ENCODE measurements at places on chromosomes 2 and 18.
A peak's percentile ranks its signal among the peaks of the same experiment; 100 is the strongest.

DNA sequence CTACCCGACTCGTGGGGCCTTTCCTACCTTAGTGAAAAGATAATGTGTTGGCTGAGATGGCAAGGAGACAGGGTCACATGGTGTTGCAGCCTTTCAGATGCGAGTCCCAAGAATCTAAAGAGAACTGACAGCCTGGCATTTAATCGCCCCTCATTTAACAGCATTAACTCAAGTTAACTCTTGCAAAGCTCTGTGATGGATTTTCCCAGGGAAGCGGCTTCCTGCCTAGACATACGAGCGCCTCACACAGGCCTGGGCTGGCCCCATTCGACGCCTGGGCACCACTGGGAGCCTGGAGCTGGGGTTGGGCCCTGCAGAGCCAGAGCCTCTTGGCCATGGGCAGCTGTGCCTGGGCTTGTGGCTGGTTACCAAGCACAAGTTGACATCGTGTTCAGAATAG lies 140.8 kb downstream of the SEPTIN10 start:
- DNase-seq: no peak

DNA sequence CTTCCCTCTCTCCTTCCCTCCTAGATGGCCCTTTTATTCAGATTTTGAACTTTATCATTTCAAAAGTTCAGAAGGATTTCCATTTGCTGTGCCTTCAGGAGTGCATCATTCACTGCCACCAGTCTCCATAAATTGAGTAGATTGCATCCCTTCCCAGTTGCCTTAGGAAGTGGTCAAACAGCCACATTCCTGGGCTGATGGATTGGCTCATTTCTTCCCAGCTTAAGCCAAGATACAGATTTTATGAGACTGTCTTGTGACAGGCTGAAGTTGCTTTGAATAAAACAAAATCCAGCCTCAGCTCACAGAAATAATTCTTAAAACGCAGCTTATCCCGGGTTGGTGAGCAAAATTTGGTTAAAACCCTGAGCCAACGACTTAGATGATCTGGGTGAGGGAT lies 9.8 kb downstream of the NRP2 start:
- DNase-seq: no peak

DNA sequence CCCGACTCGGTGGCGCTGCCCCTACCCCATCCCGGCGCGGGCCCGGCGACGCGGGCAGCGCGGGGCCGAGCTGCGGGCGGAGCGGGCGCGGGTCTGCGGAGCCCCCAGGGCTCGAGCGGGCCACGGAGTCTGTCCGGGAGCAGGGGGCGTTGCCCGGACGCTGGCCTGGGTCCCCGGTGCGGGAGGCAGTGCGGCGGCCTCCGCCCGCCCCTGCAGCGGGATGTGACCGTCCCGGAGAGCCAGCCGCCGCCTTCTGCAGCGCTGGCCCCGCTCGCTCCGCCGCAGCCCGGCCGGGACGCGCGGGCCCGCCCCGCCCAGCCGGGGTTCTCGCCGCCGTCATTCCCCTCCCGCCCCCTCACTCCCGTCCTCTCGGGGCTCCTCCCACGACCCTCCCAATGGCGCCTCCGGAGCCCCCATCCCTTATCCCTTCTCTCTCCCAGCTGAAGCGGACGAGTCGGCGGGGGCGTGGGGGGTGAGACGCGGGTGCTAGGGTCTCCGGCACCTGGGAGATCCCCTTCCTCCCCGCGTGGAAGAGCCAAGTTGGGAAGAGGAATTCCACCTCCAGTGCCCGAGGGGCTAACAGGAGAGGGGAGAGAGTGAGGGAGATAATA lies at the start of gene FNDC4:
Gene FNDC4 (minus strand): TSS at position 257 of the 611 bp plus-strand sequence. CDS start 521 bp downstream, outside the sequence.
- no peak for DNase-seq

- DNase-seq: no peak
These were observed 198.5 kb downstream of the ZNF407 start for GRCh38 chr18:74796211-74796610.

DNA sequence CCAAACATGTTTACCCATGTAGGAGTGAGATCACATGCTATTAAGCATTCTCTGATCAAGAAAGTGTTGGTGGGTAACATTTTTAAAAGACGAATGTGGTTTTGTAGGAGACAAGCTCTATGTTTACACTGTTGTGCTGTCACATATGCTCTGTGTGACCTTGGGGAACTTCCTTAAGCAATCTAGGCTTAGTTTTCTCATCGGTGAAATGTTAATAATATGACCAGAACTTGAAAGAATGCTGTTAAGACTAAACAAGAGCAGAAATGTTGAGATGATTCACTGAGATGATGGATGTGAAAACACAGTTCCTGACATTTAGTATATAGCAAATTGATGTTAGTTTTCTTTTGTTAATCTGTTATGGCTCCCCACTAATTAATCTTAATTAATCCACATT lies 860.9 kb upstream of the CNTNAP5 start:
- DNase-seq: no peak

GRCh38 chr18:23548719-23549118 lies 37.6 kb downstream of the NPC1 start:
- DNase-seq: no peak

DNA sequence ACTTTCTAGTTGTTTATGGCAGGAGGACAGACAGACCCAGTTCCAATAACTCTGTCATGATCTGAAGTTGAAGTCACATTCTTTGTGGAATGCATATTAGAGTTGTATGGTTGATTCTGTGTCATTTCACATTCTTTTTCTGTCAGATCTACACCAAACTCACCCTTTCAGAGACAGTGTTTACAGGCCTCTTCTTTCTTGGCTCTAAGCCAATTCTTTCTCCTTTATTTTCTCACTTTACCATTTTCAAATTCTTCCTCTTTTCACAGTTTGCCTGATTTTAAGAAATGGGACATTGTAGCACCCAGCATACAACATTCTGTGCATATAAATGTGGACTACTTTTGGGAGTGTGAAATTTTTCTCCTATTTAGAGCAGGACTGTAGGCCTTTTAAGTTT lies 103.7 kb downstream of the CCDC85A start:
- no peak for DNase-seq

GRCh38 chr18:54222922-54223567 lies 1.4 kb downstream of the MBD2 start:
- DNase-seq: no peak

DNA sequence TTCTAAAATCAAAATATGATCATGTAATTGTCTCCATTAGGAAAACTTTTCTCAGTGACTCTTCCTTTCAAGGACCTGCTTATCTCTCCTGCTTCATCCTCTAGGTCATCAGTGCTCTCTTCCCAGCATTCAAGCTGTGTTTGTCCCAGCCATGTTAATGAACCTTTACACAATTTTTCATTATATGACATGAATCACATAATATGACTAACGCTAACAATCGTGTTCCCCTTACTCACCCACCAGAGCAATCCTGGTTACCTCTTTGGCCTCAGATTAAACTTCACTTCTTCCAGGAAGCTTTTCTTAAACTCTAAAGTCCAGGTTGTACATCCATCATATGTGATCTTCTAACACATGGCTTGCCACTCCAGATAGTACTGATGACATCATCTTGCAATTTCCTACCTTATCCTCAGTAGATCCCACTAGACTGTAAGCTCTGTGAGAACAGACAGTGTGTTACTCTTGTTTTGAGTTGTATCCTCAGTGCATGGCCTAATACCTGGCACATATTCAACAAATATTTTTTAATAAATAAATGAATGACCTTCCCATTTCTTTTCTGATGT lies 882.9 kb upstream of the ZEB2 start:
- no peak for DNase-seq

DNA sequence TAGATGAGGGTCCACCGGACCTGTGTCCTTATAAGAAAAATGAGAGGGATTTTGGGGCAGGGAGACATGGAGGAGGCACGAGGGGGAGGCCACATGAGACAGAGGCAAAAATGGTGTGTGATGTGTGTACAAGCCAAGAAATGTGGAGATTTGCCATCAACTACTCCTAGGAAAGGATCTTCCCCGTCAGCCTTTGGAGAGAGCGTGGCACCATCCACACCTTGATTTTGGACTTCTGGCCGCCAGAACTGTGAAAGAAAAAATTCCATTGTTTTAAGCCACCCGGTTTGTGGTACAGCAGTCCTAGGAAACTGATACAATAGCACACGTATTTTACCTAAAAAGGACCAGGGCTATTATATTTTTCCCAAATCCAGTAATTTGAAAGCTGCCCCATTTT lies 829.0 kb upstream of the SALL3 start:
- DNase-seq: no peak

DNA sequence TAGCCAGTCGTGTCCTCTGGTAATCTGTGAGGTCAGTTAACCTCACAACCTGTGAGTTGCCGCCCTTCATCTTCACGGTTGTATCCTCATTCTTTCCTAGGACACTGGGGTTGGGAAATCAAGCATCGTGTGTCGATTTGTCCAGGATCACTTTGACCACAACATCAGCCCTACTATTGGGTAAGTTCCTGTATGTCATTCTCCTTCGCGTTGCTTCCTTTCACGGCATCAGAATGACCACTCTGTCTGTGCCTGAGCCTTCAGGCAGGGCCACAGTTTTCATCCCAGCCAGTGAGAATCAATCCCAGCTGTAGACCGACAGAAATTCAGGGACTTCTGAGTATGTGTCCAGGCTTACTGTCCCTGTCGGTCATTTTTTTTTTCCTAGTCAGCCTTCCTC lies 67.1 kb downstream of the RAB31 start:
- peak; percentile 94 for DNase-seq

DNA sequence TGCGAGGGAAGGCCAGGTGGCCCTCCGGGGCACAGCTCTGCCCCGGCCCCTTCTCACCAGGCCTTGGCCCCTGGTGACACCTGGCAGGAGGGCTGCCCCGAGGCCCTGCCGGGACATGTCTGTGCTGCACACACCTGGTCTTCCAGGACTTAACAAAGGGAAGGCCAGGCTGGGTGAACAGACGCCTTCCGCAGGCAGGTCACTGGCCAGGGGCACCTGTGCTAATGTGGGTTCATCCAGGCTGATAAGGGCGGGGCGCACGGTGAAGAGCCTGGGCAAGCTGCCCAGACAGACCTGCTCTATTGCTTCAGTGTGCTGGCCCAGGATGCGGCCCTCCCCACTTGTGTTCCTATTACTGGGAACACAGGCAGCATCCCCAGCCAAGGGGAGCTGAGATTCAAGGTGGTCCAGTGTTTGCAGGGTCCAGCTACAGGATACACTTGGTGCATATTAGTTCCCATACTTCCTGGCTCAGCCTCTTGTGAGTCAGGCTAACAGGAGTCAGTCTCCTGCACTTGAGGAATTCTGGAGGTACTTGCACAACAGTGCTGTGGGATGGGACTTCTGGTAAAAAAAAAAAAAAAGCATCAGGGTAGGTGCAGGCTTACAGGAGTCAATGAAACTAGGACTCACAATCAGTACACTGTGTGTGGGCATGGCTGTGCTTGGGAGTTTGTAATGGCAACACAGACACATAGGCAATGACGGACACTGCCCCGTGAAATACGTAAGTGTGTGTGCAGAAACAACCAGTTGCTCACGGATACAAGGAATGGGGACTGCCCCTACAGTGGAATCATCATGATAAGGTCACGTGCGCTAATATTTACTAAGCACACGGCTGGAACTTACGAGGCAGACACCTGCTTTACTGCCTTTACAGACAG lies 261.4 kb downstream of the TWIST2 start:
- DNase-seq: no peak

- DNase-seq: no peak
These were observed 60.4 kb downstream of the SETBP1 start for GRCh38 chr18:44741085-44741484.

DNA sequence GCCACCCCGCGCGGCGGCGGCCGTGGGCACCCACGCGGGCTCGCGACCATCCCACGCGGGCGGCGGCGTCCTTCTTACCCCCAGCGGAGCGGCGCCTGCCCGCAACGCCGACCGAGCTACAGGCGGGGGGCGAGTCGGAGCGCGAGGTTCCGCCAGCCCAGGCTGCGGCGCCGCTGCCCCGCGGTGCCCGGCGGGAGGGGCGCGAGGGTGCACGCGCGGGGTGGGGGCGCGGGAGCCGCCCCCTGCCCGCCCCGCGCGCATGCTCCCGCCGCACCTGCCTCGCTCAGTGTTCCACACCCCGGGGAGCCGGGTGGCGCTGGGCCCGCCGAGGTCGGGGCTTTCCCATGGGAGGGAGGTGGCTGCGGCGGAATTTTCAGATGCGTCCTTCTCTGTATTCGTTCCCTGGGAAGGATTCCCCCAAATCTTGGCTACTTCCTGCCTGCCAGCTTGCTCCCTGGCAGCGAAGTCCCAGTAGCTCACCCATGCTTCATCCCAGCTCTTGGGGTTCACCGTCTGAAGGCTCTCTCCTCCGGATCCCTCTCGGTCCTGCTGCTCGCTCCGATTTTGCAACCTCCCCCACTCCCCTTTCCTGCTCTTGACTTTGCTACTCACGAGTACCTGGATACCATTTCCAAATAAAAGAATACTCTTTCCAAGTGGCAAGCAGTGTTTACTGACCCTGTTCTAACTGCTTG lies at the start of gene L3MBTL4:
Gene L3MBTL4 (minus strand): TSS at position 189 of the 695 bp plus-strand sequence. CDS start 103,286 bp downstream, outside the sequence.
- no peak for DNase-seq

- no peak for DNase-seq
These were observed 117.1 kb upstream of the TANK start for GRCh38 chr2:161042990-161043625.

GRCh38 chr2:141878016-141878415 lies 252.8 kb downstream of the LRP1B start:
- DNase-seq: no peak

DNA sequence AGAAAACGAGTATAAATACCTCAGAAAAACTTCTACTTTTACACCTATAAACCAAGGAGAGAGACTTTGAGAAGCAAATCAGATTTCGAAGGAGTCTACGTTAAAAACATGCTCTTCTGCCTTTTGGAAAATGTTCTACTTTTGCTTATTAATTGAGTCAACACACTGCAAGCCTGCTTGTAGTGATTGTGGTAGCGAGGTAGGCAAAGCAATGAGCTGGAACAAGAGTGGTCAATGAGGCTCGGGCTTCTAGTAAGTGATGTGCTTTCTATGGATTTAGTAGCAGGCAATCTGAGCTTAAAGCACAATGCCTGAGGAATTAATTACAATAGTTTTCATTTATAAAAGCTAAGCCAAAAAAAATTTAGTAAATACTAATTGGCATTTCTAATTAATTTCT lies 103.4 kb upstream of the TFCP2L1 start:
- no peak for DNase-seq

DNA sequence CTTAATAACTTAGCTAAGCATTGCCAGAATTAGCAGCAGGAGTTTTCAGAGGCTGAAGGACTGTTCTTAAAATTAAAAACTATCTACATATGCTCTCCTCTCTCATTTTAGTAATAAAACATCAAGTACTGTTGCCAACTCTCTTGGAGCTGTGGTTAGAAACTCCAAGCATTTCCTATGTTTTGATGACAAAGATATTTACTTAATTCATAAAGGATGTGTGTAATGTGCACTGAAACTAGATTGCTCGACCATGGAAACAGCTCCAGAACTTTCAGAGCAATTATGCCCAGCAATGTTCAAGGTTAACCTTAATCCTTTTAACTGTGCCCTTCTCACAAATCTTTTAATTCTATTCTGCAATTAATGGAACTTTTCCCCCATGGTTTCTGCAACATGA lies 8.4 kb downstream of the GRP start:
- no peak for DNase-seq

- no peak for DNase-seq
These were observed 298.0 kb downstream of the TRIB2 start for GRCh38 chr2:13014783-13015182.

- no peak for DNase-seq
These were observed 180.9 kb upstream of the ACVR2A start for GRCh38 chr2:147663962-147664361.
